Activated CD4-positive, CD25-positive, alpha-beta regulatory T cell treated with anti-CD3 and anti-CD28 coated beads, Interleukin-2, amount 50 U/mL, for 16 hours (primary cell): ENCODE measurements at places on chromosomes 6 and 20.

DNA sequence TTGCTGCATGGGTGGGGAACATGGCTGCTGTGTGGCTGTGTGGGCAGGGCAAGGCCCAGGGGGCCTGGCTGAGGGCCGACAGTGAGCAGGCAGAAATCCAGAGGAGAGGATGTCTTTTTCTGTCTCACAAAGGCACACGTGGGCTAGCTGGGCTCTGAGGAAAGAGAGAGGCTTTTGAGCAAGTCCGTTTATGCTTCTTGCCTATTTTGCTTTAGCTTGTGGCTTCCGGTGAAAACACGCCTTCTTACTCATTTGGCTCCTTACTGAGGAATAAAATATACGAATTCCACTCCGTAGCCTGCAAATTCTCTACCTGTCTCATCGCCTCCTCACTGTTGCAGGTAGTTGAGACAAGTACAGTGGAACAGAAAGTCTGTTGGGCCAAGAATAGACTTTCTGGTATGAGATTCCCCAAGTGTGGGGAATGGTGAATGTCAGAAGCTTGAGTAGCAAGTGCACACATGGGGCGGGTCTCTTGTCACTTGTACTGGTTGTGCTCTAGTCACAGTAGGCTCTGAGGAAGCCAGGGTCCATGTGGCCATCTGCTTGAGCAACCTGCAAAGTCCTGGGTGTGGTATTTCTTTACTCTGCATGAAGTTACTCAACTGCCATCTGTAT lies 28.4 kb downstream of the WRNIP1 start:
- DNase-seq, result no peak

DNA sequence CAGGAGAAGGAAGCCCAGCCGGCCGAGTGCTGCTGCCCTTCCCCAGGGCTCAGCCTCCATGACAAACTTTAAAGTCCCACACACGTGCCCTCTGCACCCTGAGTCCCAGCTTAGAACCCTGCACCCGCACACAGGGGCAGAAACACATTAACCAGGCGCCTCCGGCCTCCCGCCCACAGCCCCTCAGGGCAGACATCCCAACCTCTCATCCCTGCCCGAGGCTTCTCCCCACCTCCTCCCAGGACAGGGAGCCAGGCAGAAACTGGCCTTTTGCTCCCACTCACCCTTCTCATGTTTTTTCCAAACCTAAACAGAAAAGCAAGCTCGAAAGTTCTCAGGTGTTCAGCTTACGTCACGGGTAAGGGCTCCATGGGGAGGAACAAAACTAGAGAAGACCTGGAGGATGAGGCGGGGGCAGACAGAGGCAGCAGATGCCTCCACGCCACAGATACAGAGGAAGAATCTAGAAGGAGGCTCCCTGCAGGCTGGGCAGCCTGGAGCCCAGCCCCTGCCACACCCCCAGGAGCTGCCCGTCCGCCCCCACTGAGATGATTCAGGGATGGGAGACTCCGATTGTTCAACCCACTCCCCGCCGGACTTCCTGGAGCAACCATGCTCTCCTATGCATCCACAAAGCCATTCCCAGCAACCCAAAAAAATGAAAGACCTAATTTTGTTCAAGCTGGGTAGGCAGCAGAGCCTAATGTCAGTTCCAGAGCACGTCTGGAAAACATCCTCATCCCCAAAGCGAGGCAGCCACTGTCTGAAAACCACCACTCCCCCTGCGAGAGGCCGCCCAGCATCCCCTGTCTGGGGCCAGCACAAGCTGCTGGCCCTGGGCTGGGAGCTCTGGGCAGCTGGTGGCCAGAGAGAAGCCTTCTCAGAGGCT lies 8.8 kb downstream of the KCNQ2 start:
- no peak for DNase-seq

GRCh38 chr6:31822036-31822821 lies 5.3 kb upstream of the HSPA1B start:
- peak; percentile 43 for DNase-seq

GRCh38 chr6:158150701-158151100 lies 17.4 kb downstream of the SERAC1 start:
- DNase-seq, result no peak
